ENCODE measurements at places on chromosomes 13 and 19.

- no peak for DNase-seq
Observed at GRCh38 chr13:71610876-71611275, 256.1 kb downstream of the DACH1 start.

DNA sequence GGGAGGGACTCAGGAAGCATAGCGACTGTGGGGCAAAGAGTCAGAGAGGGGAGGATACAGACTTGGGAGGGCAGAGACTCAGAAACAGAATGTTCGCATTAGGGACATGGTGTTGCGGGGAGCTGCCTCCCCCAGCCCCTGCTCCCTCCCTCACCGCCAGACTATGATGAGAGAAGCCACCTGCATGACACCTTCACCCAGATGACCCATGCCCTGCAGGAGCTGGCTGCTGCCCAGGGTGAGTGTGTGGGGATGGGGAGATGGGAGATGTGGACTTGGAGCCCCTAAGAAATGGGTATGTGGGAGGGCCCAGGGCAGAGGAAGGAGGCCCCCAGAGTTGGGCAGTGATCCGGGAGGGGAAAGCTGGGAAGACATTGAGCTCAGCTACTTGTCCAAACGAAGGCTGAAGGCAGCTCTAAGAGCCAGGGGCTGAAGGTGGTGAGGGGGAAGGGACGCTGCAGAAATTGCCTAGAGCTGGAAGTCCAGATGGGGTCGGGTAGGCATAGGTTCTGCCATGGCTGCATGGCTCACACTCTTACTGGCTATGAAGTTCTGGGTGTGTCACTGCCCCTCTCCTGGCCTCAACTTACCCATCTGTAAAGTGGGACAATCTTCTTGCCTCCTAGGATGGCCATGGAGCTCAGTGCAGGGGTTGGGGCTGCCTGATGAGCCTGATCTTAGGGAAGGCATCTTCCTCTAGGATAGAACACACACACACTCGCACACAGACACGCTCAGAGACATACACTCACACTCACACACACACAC lies 1.4 kb downstream of the SPACA6 start:
- no peak for DNase-seq

DNA sequence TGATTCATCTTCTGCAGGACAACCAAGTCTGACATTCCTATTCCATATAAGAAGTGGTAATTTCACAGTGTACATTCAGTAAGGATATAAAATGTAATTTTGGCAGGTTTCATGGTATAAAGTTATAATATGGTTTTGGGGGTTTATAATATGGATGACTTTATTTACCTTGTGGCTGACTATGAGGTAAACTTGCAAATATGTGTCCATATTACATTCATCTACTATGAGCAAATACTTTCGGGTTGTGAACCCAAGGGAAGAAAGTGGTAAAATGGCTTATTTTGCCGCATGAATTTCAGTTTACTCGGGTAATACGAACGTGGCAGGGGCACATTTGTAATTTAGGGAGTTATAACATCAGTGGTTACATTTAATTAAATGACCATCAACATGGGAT lies 86.7 kb upstream of the TNFSF11 start:
- DNase-seq = no peak

GRCh38 chr13:40160618-40161350 lies 505.3 kb downstream of the COG6 start:
- no peak for DNase-seq

DNA sequence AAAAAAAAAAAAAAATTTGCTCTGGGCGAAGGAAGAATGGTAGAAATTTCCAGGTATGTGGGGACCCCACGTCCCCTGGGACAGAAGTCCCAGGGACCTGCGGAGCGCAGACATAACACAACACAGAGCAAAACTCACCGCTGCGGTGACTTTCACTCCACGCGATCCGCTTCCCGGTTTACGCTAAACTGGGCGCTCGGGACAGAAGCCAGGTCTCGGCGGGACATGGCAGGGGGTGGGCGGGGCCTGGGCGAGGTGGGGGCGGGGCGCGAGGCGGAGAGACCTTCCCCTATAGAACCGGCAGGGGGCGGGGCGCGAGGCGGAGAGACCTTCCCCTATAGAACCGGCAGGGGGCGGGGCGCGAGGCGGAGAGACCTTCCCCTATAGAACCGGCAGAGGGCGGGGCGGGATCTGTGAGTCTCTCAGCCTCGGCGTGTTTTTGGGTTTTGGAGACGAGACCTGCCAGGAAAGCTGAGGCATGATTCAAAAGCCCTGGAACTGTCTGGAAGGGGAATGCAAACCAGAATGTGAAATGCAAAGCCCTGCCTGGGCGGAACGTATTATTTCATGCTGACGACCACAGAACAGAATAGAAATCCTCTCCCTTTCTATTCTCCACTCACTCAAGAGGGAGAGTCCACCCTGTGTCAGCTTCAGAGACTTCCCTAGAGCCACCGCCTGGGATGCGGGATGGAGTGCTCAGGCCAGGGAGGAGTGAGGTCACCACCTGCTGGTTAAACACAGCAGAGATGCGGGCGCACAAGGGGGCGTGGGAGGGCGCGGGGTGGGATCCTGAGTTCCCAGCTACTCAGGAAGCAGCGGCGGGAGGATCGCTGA lies 20.2 kb upstream of the ERVV-1 start:
- DNase-seq = peak; percentile 71

- no peak for DNase-seq
Observed at GRCh38 chr19:15038294-15038693, 11.0 kb upstream of the CASP14 start.

DNA sequence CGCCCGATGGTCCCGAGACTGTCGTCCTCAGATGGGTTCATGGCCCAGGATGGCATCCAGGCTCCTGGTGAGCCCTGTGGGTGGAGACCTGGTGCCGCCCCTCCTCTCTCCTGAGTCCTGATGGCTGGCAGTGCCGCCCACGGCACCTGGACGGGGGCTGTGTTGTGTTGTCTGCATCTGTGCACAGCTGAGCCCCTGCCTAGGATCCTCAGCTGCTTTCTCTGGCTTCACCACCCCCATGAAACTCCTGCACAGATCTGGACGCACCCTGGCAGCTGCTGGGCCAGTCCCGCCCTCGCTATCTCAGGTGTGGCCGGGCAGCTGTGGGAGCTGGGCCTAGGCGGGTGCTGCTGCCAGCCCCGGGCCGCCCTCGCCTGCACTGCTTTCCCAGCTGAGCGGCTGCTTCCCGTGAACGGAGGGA lies 27.7 kb downstream of the MCF2L start:
- DNase-seq = no peak

DNA sequence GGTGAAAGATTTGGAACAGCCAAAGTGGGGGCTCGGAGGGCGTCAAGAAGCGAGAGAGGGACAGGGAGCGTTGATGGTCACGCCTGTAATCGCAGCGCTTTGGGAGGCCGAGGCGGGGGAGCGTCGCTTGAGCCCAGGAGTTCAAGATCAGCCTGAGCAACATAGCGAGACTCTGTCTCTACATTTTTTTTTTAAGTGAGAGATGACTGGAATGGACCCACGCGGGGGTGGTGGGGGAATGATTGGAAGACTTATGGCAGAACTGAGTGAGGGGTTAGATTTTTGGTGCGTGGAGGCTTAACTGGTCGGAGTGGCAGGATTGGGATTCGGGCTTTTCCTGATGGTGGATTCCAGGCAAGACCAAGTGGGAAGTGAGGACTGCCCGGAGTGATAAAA lies 725 bp downstream of the PSMD8 start:
- no peak for DNase-seq

DNA sequence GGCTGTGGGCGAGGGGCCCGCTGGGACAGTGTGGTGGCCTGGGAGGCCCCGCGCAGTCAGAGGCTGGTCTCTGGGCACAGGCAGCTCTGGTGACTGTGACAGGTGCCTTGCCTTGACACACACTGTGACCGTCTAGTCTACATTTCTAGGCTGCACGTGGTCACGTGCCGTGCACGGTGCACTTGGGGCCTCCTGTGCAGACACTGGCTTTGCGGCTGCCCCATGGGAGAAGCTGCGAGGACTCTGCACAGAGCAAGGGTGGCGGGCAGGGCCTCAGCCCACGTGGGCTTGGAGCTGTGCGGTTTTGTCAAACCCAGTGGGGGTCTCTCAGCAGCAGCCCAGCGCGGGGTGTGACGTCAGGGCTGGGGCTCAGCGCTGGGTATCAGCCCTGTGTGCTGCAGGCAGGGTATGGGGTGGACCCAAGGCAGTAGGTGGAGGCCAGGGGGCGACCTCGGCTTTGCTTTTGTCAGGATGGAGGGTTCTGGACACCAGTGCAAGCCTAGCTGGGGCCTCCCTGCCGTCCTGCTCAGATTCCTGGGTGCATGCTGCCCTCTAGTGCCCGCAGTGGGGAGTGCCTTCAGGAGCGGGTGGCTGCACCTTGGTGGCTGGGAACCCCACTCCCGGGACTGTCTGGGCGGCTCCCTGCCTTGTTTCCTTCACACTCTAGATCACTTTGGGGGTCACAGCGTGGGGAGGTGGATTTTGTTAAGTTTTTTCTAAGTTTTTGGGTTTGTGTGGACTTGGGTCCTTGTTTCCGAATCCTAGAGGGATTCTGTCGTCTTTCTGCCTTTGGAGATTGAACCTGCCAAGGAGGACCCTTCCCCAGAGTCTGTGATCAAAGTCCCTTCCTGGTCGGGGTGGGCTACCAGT lies 62.6 kb downstream of the KDM4B start:
- peak; percentile 67 for DNase-seq

- no peak for DNase-seq
Observed at GRCh38 chr19:32558607-32559228, 22.3 kb upstream of the PDCD5 start.

DNA sequence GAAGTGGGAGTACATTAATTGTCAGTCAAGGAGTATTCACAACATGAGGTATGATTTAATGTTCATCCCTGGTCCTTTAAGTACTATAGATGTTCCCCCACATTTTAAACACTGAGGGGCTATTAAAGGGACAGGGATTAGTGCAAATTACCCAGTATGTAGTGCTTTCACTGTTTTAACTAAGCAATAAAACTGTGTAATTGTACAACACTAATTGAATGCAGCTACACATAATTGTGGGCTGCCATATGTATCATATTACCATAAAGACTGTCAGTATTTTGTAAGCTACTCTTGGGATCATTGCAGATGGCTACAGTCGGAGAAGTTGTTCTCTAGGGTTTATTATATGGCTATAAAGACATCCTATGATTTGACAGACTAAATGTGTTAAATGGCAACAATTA lies 316.6 kb downstream of the DCLK1 start:
- DNase-seq = no peak

- DNase-seq = peak; percentile 5
Observed at GRCh38 chr13:95676105-95676761, 706 bp upstream of the DNAJC3 start.

DNA sequence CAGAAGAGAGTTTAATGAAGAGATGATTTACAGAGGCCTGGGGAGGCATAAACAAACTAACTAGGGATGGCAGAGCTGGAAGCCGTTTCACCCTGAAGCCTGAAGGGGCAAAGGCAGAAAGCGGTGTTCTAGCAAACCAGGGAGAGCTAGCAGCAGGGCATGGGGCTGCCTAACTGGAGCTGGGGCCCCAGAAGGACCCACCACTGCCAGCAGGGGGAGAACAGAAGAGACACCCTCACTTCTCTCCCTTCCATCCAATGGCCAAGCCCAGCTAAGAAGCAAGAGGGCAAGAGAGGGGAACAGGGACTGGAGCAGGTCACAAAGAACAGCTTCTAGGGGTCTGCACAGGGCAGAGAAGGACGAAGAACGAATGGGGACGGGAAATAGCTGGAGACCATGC lies 195.5 kb downstream of the KATNAL1 start:
- DNase-seq = no peak

GRCh38 chr13:46575818-46576221 lies 22.9 kb downstream of the LRCH1 start:
- no peak for DNase-seq

GRCh38 chr13:112686364-112686763 lies 3.5 kb upstream of the ATP11A start:
- DNase-seq = no peak

- no peak for DNase-seq
Observed at GRCh38 chr19:34575206-34575605, 93.6 kb downstream of the WTIP start.

DNA sequence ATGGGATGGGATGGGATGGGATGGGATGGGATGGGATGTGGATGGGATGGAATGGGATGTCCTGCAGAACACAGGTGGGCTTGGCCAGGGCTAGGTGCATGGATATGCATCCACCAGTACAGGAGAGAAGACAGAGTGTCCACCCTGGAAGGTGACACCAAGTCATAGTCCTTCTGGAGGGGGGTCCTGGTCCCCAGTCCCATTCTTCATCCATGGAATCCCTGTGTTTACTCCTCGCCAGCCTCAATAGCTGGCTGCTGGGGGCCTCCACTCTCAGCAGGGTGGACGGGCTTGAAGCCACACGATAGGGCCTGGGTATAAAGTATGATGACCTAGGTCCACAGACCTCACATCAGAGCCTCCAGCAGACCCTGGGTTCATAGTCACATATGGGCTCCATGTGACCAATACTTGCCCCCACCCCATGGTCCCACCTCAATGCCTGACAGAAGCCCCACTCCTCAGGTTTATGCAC lies 40.1 kb downstream of the RFX2 start:
- no peak for DNase-seq

GRCh38 chr13:105572401-105572800 lies 963.1 kb downstream of the EFNB2 start:
- no peak for DNase-seq

DNA sequence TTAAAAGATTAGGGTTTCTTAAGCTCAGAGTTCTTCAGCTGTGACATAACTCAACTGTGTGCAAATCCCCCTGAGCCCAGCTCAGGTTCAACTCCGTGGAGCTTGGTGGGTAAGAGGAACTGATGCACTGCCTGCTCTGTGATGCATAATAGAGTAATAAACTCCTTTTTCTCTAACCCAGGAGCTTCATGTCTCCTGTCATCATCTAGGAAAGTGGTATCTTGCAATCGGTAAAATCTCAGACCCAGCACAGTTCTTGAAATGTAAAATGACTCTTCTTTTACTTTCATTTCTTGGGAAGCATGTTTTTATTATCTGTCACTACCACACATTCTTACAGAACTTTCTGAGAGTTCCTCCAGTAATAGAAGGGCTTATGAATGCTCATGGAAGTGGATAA lies 123.8 kb upstream of the PCDH9 start:
- no peak for DNase-seq

DNA sequence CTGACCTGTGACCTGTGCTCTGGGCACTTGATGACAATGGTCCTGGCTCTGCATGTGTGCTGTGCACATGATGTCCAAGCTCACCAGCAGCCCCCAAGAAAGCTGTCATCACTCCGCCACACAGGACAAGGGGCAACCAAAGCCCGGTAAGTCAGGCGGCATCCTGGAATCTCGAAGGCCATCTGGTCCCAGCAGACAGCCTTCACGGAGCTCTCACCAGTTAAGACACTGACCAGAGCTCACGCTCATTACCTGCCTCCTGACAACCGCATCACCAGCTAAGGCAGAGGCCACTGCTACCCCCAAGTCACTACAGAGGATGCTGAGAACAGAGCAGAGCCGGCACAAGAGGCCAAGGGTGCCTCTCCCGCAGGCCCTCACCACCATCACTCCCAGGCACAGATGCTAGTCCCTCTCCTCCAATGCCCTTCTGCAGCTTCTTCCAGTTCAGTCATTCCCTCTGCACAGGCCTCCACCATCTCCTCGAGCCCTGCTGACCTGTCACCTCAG lies 10.6 kb downstream of the PPP6R1 start:
- DNase-seq = no peak

GRCh38 chr13:66689037-66689619 lies 541.0 kb downstream of the PCDH9 start:
- no peak for DNase-seq
